Uterus (tissue), 4 donors: ENCODE measurements at places on chromosomes 11 and 22. TPM values are rescaled to one million over a fixed set of nuclear protein-coding genes. Genes with fewer than 3 reads are reported as not detected.
A peak's percentile ranks its signal among the peaks of the same experiment; 100 is the strongest.

DNA sequence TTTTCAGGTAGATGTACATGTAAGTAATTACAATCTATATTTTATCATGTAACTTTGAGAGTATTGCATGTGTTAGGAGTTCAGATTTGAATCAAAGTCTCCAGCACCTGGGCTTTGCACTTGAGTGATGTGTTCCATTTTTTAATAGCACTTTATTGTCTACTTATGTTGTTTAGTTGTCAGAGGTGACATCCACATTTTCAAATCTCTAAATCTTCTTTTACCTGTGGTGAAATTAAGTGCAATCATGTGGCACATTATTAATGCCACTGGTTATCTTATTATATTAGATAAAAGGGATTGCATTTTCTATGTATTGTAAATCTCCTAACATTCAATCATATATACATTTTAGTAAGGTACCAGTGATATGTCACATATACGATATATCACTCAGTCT lies 333.4 kb downstream of the AASDHPPT start:
- no peaks in the 10 kb centered on the region for H3K4me1 ChIP-seq
- H3K27me3 ChIP-seq: no peaks in the 10 kb centered on the region
- H3K4me3 ChIP-seq: no peak overlapping the region
- no peak for DNase-seq
- no peak overlapping the region for H3K27ac ChIP-seq

DNA sequence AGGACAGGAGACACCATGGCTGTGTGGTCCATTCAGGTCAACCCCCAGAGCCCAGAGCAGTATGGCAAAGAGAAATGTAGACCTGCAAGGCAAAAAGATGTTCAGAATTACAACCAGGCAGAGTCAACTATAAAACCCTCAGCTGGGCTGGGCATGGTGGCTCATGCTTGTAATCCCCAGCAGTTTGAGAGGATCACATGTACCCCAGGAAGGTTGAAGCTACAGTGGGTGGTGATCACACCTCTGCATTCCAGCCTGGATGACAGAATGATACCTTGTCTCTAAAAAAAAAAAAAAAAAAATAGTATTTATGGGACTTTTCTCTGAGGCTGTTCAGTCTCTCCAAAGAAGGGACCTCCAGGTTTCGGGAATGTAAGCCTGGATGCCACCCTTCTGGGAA lies 18.4 kb upstream of the LDHA start:
- no peak for DNase-seq
- H3K36me3 ChIP-seq: no peaks in the 10 kb centered on the region
- no peak overlapping the region for H3K4me3 ChIP-seq
- no peaks in the 10 kb centered on the region for H3K4me1 ChIP-seq

GRCh38 chr22:33204408-33204807 lies 146.2 kb upstream of the SYN3 start:
- no peaks in the 10 kb centered on the region for H3K4me1 ChIP-seq
- H3K27ac ChIP-seq: no peak overlapping the region
- no peaks in the 10 kb centered on the region for H3K27me3 ChIP-seq
- DNase-seq: no peak

DNA sequence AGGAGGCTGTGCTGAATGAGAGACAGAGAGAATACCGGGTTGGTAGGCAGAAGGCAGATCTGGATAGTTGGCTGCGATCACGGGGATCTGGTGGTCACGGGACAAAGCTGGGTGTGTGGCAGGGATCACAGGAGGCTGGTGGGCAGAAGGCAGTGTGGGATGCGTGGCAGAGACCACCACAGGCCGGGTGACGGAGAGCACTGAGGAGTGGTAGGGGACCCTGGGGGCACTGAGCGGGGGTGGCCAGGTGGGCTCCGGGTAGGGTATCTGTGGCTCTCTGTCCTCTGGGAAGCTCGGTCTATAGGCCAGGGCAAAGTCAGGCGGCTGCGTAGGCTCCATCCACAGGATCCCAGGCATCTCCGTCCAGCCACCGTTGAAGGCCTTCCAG lies 1.4 kb downstream of the CD248 start:
- H3K27me3 ChIP-seq: no peaks in the 10 kb centered on the region
- H3K36me3 ChIP-seq: no peaks in the 10 kb centered on the region
- no peak overlapping the region for H3K4me3 ChIP-seq
- DNase-seq: no peak
- H3K27ac ChIP-seq: peak overlapping the region; percentile 93
- peaks cover 16% of the 10 kb centered on the region for H3K4me1 ChIP-seq

DNA sequence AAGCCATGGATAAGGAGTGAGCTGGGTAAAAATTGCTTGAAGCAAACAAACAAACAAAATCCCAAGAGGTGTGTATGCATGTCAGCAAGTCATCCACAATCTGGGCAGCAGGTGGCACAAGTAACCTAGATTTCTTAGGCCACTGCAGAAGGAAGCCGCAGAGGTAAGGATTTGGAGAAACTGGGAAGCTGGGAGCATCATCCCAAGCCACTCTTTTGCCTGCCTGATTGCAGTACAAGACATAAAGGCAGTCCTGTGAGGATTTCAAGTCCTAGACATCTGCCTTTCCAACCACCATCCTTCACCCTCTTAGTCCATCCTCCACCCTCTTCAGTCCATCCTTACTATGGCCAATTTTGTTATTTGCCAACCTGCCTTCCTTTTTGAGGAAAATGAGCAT lies 67.2 kb upstream of the BMAL1 start:
- H3K4me3 ChIP-seq: no peak overlapping the region
- no peak overlapping the region for H3K27ac ChIP-seq
- H3K27me3 ChIP-seq: no peaks in the 10 kb centered on the region
- H3K36me3 ChIP-seq: no peaks in the 10 kb centered on the region

- DNase-seq: no peak
- H3K27me3 ChIP-seq: no peaks in the 10 kb centered on the region
- no peak overlapping the region for H3K4me3 ChIP-seq
- H3K27ac ChIP-seq: no peak overlapping the region
- no peaks in the 10 kb centered on the region for H3K4me1 ChIP-seq
- H3K36me3 ChIP-seq: no peaks in the 10 kb centered on the region
Measured at GRCh38 chr22:27381552-27381951, 420.0 kb downstream of the MN1 start.

- H3K27ac ChIP-seq: no peak overlapping the region
- no peaks in the 10 kb centered on the region for H3K27me3 ChIP-seq
- DNase-seq: no peak
- H3K4me1 ChIP-seq: no peaks in the 10 kb centered on the region
- H3K4me3 ChIP-seq: no peak overlapping the region
Measured at GRCh38 chr11:84014539-84014938, 728.4 kb upstream of the CCDC90B start.

- DNase-seq: no peak
- no peaks in the 10 kb centered on the region for H3K4me1 ChIP-seq
- H3K27ac ChIP-seq: no peak overlapping the region
Measured at GRCh38 chr11:39236916-39237315, 2222.5 kb downstream of the LRRC4C start.

GRCh38 chr11:122874991-122875390 lies 7.6 kb upstream of the JHY start:
- H3K4me1 ChIP-seq: no peaks in the 10 kb centered on the region
- H3K27ac ChIP-seq: no peak overlapping the region
- no peak for DNase-seq
- no peaks in the 10 kb centered on the region for H3K36me3 ChIP-seq

- no peaks in the 10 kb centered on the region for H3K27me3 ChIP-seq
- no peaks in the 10 kb centered on the region for H3K36me3 ChIP-seq
- DNase-seq: no peak
- H3K4me3 ChIP-seq: no peak overlapping the region
Measured at GRCh38 chr11:20125927-20126326, 34.3 kb downstream of the DBX1 start.

DNA sequence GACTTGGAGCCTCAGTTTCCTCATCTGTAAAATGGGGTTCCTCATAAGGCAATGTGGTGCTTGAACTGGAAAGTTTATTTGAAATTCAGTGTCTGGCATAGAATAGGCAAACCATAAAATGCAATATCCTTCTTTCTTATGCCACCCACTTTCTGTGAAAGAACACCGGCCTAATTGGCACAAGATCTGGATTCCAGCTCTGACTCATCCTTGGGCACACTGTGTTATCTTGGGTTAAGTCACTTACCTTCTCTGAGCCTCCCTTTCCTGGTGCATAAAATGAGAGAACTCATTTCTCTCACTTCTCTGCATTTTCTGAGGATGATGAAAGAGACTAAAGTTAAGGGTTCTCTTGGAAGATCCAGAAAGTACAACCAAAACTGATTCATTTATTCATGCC lies 5.1 kb downstream of the INSC start:
- no peak overlapping the region for H3K4me3 ChIP-seq
- no peak overlapping the region for H3K27ac ChIP-seq

- DNase-seq: no peak
- no peaks in the 10 kb centered on the region for H3K27me3 ChIP-seq
- H3K4me3 ChIP-seq: no peak overlapping the region
- no peaks in the 10 kb centered on the region for H3K4me1 ChIP-seq
Measured at GRCh38 chr11:134164490-134165370, 59.0 kb downstream of the NCAPD3 start.

- peaks cover 13% of the 10 kb centered on the region for H3K4me1 ChIP-seq
- no peaks in the 10 kb centered on the region for H3K36me3 ChIP-seq
- H3K4me3 ChIP-seq: no peak overlapping the region
- peak overlapping the region; percentile 97 for H3K27ac ChIP-seq
- H3K27me3 ChIP-seq: no peaks in the 10 kb centered on the region
Measured at GRCh38 chr11:65892661-65893317, 2.3 kb downstream of the CCDC85B start.

DNA sequence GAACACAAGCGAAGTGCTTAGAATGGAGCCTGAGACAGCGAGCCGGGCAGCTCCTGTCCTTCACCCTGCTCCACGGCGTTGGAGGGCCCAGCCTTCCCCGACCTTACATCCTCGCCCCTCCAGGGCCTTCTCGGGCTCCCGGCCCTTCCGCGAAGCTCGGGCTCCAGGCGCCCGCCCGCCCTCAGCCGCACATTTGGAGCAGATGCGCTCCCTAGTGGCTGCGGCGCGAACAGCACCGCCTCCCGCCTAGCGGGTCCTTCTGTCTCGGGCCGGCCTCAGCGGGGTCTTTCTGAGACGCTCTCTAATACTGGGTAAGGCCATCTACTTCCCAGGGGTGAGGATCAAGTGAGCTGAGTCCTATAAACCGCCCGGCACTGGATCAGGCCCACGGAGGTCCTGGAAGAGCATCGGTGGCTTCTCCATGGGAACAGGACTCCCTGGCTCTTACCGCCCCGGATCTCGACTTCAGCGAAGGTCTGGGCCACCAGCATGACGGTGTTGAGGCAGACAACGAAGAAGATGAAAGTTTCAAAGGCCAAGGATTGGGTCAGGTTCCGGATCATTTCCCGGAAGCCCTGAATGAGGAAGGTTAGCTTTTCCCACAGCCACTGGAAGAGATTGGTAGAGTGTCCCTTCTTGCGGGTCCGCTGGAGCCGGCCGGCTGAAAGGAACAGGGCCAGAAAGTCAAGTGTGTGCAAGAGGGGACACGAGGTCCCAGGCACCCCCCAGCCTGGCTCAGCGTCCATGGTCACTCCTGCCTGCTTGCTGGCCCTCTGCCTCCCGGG lies 3.7 kb downstream of the CATSPER1 start:
- no peaks in the 10 kb centered on the region for H3K36me3 ChIP-seq
- no peak overlapping the region for H3K27ac ChIP-seq
- H3K4me3 ChIP-seq: no peak overlapping the region

- no peak overlapping the region for H3K4me3 ChIP-seq
- H3K27me3 ChIP-seq: no peaks in the 10 kb centered on the region
- DNase-seq: no peak
- no peaks in the 10 kb centered on the region for H3K4me1 ChIP-seq
- no peak overlapping the region for H3K27ac ChIP-seq
Measured at GRCh38 chr11:73402834-73403185, 26.6 kb downstream of the RELT start.

- no peak overlapping the region for H3K4me3 ChIP-seq
- H3K27ac ChIP-seq: peak overlapping the region; percentile 43
- no peaks in the 10 kb centered on the region for H3K27me3 ChIP-seq
Measured at GRCh38 chr22:42680648-42681047, 31.5 kb upstream of the CYB5R3 start.

DNA sequence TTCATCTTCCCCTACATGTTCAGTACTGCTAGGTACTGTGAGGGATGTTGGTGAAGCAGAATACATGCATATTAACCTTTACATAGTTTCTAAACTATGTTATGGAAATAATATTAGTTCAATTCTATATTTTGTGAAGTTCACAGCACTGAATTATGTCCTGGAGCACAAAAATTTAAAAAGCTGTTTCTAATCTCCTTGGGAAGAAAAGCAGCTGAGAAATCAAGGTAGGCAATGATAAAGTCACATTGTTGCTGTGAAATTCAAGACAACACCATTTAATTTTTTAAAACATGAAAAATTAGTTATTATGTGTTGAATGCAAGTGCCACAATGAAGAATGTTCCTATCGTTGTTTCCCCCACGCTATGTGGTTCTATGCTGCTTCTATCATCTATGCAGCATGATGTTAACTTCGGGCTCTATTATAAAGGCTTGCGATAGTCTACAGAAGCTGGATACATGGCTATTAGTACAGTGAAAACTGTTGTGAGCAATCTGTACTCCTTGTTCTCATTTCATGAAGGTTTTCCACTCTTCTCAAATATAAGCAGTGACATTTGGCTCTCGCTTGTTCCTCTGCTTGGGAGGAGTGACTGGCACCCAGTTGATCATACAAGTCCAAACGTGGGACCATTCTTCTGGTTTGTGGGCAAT lies 164.3 kb downstream of the AASDHPPT start:
- DNase-seq: no peak
- H3K4me3 ChIP-seq: no peak overlapping the region

GRCh38 chr11:70625582-70626518 lies 227.5 kb downstream of the CTTN start:
- no peak overlapping the region for H3K27ac ChIP-seq
- H3K4me3 ChIP-seq: no peak overlapping the region
- no peak for DNase-seq

GRCh38 chr11:65209711-65210360 lies 28.1 kb downstream of the CAPN1 start:
- no peak overlapping the region for H3K4me3 ChIP-seq
- H3K36me3 ChIP-seq: no peaks in the 10 kb centered on the region
- DNase-seq: no peak
- no peaks in the 10 kb centered on the region for H3K4me1 ChIP-seq

MFRP gene
- total RNA-seq: not detected

STK33 gene
- 30.0 TPM for total RNA-seq

DUSP8 gene
- total RNA-seq: 21.7 TPM

TUT1 gene
- 8.6 TPM for total RNA-seq

MS4A6E gene
- total RNA-seq: not detected

C11orf98 gene
- total RNA-seq: 4.6 TPM

TP53I11 gene
- total RNA-seq: 3.8 TPM

RAC2 gene
- 2.5 TPM for total RNA-seq

SLN gene
- total RNA-seq: not detected
